GM12891 (cell line): ENCODE measurements at places on chromosomes 2 and 18.

- DNase-seq: no peak
Observed at GRCh38 chr2:97936199-97936598, 59.5 kb downstream of the TMEM131 start.

- no peak for DNase-seq
Observed at GRCh38 chr2:154507186-154507585, 191.3 kb upstream of the KCNJ3 start.

- no peak for DNase-seq
Observed at GRCh38 chr18:6366776-6367175, 47.9 kb downstream of the L3MBTL4 start.

GRCh38 chr2:111661286-111661940, 222.6 kb downstream of the ANAPC1 start:
- DNase-seq: no peak

DNA sequence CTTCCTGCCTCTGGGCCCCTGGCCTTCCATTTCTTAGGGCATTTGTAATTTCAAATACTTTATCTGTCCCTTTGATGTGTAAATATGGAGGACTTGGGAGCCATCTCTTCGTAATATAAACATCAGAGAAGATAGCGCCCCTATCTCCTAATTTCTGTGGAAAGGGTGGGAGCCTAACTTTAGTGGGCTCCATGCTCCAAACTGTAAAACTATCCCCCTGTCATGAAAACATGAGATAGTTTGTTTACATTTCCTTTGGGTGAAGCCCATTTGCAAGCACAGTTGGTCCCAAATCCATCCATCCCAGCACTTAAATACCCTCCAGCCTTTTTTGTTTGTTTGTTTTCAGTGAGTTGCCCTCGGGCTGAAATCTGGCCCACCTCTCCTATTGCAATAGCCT, 782.6 kb upstream of the FSHR start:
- no peak for DNase-seq

DNA sequence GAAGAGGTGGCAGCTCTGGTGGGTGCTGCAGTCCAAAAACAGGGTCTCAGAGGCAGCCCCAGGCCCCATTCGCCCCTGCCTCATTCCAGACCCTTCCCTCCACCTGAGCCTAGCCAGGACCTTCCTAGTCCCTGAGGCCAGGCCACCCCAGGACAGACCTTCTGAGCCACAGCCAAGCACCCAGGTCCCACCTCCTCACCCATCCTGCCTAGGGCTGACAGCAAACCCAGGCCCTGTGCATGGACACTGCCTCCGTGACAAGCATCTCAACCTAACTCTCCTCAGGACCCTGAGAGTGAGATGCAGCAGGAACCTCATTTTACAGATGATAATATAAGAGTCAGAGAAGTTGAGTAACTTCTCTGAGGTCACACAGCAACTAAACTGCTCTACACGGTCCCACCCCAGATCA, 15.5 kb downstream of the ADRA2B start:
- no peak for DNase-seq

DNA sequence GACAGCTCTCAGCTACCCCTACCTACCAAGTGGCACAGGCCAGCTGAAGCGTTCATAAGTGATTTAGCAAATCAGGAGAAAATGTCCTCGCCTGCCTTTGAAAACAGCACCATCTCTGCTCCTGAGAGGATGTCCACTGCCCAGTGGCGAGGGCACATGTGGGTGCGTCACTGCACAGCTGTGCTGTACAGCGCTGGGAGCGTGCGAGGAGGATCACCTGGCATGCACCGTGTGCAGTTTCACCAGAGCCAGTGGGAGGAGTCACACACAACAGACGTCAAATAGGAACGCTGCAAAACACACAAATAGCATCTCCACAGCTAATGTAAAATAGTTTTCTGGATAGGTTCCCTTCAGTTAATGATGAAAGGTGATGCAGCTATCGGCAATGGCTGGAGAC, 154.1 kb downstream of the HDAC4 start:
- DNase-seq: no peak

DNA sequence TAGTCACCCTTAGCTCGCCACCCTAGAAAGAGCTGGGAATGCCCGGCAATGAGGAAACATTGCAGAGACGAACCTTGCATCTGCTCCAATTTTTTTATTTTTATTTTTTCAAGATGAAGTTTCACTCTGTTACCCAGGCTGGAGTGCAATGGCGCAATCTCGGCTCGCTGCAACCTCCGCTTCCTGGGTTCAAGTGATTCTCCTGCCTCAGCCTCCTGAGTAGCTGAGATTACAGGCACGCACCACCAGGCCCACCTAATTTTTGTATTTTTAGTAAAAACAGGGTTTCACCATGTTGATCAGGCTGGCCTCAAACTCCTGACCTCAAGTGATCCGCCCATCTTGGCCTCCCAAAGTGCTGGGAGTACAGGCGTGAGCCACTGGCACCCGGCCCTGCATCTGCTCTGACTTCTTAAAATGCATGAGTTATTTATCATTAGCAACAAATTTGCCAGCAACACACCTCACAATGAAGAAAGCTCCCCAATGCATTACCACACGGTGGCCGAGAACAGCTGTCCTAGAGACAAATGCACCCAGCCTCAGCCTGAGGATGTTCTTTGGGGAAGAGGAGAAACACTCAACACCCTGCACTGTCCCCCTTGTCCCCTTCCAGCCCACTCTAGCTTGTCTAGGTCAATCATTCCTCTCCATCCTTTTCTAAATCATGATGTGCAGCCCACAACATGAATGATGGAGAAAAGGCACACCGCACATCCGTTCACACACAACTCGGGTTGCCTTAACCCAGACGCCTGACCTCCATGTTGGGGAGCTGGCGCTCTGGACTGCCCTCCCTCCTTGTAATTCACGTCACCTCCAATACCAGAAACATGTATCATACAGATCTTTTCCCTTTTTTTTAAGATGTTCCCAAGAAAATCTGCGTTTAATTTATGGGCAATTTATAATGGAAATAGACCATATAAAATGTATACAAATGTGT, 46.9 kb downstream of the TTC32 start:
- no peak for DNase-seq

DNA sequence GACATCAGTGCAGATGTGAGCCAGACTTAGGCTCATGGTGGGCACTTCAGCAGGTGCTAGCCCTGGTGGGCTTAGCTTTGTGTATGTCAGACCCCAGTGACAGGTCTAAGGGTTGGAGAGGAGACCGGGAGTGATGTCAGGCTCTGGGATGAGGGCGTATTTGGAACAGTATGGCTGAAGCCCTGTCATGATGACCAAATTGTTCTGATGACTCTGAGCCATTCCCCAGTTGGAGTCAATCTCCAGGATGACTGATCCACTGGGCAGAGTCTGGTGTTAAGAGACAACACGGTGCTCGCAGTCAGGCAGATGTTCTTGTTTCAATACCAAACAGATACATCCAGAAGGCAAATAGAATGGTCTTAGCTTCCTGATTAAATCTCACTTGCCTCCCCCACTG, 241.5 kb downstream of the SOX11 start:
- DNase-seq: no peak

DNA sequence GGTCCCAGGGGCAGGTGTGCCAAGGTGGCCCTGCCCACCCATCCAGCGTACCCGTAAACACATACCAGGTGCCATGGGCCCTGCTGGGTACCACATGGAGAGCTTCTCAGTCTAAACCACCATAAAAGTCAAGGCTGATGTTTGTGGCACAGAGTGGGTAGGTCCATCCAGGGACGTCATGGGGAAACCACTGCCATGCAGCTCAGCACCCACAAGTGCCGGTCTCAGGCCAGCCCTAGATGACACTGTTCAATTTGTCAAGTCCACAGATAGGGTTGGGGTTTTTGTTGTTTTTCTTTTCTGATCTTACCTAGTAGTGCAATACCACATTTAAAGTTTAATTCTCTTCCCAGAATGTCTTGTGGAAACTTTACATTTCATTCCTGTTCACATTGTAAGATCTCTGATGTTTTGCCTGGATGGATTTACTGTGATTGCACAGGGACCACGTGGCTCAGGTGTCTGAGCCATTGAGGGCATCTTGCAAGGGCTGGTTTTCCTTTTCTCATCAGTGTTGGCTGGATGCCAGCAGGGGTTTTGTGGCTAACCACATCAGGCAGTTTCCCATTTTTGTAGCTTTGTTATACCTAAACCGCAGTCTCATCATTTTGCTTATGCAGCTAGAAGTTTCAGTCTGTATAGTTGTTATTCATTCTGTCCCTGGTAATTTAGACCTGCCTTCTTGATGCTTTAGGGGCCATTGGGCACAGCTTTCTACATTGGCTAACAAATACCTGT, 64.7 kb downstream of the STK25 start:
- no peak for DNase-seq

GRCh38 chr2:134466141-134466540, 212.3 kb downstream of the MGAT5 start:
- DNase-seq: no peak

- DNase-seq: no peak
Observed at GRCh38 chr2:9690716-9691498, 60.1 kb upstream of the YWHAQ start.

DNA sequence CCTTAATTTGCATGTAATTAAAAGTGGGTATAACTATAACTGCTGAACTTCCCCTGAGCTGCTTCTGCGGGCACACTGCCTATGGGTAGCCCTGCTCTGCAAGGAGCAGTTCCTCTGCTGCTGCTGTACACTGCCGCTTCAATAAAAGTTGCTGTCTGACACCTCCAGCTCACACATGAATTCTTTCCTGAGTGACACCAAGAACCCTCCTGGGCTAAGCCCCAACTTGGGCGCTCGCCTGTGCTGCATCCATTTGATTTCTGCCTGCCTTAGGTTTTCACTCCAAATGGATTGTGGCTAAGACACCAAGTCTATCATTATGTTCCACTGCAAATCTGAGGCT, 215.7 kb downstream of the ANAPC1 start:
- no peak for DNase-seq

DNA sequence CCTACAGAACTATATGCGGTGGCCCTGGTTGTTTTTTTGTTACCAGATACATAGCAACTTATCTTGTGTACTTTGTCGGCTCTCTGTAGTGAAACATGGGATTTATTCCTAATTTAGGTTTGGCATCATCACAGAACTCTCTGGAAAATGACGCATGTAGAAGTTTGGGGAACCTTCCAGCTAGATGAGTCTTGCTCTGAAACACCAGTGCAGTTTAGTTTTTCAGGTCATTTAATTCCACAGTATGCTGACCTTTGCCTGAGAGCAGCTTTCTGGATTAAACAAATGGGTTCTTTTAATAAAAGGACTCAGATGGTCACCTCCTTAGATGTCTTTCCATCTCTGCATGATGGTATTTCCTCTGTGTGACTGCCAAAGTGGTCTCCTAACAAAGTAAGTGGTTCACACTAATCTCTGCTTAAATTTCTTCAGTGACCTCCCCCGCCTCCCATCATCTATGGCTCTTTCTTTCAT, 39.9 kb downstream of the MYO3B start:
- DNase-seq: no peak
